ENCODE measurements at places on chromosomes 2 and 18.

DNA sequence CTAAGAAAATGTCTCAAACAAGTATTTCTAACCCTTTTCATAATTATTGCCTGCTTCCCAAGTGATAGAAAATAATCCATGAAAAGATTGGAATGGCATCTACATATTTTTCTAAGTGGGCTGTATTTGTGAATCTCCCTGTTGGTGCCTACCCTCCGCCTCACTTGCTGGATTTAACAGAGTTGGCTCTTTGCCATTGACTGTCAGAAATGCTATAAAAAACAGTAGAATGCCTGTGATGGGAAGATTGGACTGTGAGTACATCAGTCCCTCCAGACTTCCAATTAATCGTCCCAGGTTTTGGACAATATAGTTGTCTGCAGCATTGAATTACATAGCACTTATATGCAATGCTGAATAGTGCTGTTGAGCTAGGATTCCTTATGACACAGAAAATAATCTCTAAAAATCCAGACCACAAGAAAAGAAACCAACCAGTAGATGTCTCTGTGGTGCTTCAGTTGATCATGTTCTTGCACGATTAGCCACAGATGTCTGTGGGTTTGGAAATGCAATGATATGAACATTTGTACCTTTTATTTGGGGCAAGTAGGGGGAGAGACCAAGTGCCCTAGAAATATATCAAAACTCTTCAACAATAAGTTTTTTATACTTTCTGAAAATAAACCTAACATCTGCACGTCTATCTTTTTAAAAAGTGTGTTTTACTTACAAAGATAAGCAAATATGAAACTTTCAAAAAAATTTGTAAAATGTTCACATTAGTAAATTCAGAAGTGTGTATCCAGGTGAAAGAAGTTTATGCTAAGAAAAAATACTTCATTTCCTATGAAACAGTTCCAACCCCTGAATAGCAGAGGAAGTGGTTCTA, 88.5 kb downstream of the DYNAP start:
- DNase-seq: peak; percentile 72

GRCh38 chr2:75609937-75610508, 36.6 kb upstream of the MRPL19 start:
- no peak for DNase-seq

GRCh38 chr2:505941-506340, 171.3 kb downstream of the TMEM18 start:
- DNase-seq: no peak

GRCh38 chr2:16726577-16726976, 60.9 kb upstream of the CYRIA start:
- DNase-seq: no peak

DNA sequence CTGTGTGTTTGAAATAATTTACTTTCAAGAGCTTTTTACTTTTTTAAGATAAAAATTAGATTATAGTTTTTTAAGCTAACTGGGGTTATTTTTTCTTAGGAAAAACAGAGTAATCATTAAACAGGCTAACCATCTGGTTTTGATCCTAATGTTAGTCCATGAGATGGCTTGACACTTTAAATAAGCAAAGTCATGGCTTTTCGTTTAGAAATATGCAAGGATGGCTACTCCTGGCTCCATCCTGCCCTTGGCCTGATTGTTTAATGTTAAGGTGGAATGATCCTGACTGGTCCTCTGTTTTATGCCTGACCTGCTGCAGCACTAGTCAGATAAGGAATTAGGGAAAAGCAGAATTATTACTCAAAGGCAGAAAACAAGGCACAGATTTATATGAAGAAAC, 39.7 kb upstream of the PNPT1 start:
- no peak for DNase-seq

DNA sequence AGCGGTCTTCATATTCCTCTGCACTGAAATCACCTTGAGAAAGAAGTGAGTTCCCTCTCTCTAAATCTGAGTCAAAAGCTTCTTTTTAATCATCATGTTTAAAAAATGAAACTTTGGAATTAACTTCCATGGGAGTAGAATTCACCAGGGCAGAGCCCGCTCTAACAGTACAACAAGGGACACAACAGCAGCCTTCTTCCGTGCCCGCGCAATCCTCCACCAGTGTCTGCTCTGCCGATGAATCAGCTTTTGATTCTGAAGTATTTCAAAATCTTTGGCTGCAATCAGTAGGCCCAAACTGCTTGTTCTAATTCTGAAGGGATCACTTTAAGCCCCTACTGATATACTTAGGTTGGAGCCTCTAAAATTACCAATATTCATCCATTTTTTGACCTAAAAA, 76.9 kb downstream of the USP40 start:
- peak; percentile 11 for DNase-seq
